ENCODE measurements at places on chromosomes 2 and 18.

- no peak for DNase-seq
Observed at GRCh38 chr18:76923485-76924085, 101.2 kb downstream of the ZNF236 start.

DNA sequence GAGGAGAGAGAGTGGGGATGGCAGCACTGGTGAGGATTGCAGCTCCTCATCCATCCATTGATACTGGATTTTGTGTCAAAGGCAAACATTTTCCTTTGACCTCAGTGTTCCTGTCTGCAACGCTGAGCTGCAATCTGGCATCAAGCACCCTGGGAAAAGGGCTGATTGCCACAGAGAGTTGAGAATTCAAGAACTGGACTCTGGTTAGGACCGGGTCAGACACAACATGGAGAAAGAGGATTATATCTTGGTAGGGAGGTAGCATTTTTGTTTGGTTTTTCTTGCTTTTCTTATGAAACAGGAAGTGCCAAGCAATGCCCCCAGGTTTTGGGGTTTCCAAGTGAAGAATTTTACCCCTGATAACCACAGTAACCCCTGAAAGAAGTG, 81.9 kb upstream of the PKDCC start:
- no peak for DNase-seq

- DNase-seq, result no peak
Observed at GRCh38 chr2:69771461-69771860, 29.5 kb downstream of the ANXA4 start.

DNA sequence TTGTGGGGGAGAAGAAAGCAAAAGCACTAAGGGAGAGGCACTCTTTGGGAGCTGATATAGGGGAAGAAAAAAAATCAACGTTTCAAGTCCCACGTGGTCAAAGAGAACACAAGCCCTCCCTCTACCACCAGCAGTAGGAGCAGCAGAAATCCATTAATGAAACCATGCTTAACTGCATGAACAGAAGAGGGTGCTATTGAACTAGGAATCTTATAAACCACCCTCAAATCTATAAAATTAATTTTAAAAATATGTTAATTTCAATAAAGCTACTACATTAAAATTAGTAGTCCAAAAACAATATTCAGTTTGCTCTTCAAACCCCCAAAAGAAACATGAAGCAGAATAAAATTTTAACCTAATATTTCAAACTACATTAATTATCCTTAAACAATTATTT, 147.8 kb downstream of the TMEM18 start:
- DNase-seq, result no peak

DNA sequence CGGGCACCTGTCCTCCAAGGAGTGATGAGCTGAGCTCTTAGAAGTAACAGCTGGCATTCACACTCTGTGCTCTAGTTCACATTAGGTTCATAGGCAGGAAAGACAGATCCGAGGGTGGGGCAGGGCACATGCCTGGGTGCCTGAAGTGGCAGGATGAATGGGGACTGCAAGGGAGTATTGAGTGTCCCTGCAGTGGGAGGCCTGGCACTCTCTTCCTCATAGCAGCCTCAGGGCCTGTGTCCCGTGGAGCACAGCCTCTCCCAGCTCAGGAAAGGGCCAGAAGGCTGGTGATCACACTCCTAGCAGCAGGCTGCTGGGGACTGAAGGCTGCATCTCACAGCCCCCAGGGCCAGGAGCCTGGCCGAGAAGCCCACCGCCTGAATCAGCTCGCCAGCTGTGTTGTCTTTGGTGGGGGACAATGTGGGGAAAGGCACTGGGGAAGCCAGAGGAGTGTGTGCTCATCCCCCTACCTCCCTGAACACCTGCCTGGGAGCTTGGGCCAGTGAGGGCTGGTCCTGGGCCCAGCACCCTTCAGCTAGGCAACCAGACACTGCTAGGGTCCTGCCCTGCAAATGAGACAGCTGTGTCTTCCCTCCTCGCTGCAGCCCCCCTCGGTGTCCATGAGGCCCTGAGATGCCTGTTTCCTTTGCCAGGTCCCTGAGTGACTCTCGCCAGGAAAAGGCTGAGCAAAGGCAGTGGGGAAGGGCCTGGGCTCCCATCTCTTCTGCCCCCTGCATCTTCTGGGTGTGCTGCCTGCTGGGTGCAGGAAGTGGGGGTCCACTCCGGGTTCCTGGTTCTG, 48.2 kb upstream of the HS6ST1 start:
- no peak for DNase-seq

GRCh38 chr18:5851998-5852397, 43.3 kb downstream of the TMEM200C start:
- DNase-seq, result no peak

GRCh38 chr2:218761795-218762194, 20.2 kb upstream of the CYP27A1 start:
- no peak for DNase-seq

- DNase-seq, result no peak
Observed at GRCh38 chr2:11009891-11010290, 98.2 kb downstream of the KCNF1 start.

GRCh38 chr18:14970027-14970426, 222.1 kb downstream of the ANKRD30B start:
- DNase-seq, result no peak

DNA sequence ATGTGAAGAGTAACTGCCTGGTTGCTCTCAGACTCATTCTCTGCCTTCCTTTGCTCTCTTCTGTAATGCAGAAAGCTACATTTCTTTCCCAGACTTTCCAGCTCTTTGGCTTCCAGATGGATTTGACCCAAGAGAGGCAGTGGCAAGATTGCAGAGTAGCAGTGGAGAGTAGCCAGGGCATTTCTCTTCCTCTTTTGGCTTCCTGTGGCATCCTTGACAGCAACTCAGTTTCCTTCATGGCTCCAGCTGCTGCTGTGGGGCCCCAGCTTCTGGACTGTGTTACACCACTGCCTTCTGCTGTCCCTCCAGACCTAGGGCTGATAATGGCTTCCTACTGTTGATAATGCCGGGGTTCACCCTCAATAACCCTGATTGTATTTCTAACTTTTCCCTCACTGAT, 469.4 kb upstream of the SPRED2 start:
- DNase-seq, result no peak

- no peak for DNase-seq
Observed at GRCh38 chr2:72915320-72915906, 1.9 kb upstream of the EMX1 start.

- no peak for DNase-seq
Observed at GRCh38 chr18:9552191-9552590, 62.2 kb downstream of the PPP4R1 start.

GRCh38 chr2:219126555-219126954, 34.1 kb downstream of the NHEJ1 start:
- DNase-seq, result no peak

DNA sequence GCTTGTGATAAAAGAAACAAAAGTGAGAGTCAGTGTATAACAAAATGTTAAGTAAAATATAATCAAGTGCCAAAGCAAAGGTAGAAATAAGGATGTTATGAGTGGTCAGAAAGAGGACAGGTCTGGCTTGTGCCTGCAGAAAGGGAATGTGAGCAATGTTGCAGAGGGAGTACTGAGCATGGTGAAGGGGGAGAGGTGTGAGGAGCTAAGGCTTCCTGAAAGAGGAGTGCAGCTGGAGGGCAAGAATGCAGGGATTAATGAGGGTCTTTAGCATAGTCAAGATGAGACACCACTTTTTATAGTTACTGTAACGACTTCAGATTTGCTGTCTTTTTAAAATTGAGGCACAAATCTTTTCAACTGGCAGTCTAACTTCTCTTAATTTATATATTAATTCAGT, 22.0 kb upstream of the FIGN start:
- DNase-seq, result no peak

- DNase-seq, result no peak
Observed at GRCh38 chr18:48923746-48924629, 26.8 kb downstream of the SMAD7 start.

DNA sequence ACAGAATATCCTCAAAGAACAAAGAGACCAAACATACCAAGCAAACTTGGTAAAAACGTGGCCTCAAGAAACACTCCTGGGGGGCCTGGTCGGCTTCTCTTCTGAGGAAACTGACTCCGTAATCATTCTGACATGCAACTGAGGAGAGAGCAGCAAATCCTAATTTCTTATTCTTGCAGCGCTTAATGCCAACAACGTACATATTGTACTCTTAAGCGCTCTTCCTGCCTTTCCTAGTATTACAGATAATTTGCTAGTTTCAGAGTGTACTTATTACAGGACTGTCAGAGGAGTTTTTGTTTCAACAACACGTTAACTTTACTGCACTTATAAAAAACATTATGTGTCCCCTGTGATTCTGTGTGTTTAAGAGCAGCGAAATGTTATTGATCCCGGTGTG, 64.9 kb downstream of the ZNF521 start:
- DNase-seq, result no peak

GRCh38 chr2:54471221-54471711, 15.1 kb downstream of the SPTBN1 start:
- no peak for DNase-seq

DNA sequence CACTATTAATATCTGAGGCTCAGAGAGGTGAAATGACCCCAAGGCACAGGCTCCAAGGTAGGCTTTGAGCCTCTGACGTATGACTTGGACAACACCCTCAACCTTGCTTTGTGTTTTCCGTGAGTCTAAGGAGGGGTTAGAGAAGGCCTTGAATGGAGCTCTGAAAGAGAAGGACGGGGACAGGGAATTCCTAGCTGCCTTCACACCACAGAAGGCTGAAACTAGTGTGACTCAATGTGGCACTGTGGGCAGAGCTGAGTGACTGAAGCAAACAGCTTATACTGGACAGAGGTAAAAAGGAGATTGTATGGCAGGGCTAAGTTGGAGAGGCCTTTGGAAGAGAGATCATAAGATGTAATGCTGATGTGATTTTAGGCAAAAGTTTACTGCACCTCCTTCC, 3.5 kb upstream of the NCK2 start:
- DNase-seq, result no peak

- no peak for DNase-seq
Observed at GRCh38 chr18:55744206-55744605, 156.2 kb upstream of the TCF4 start.

- DNase-seq, result no peak
Observed at GRCh38 chr18:75253784-75254183, 43.2 kb downstream of the TSHZ1 start.

DNA sequence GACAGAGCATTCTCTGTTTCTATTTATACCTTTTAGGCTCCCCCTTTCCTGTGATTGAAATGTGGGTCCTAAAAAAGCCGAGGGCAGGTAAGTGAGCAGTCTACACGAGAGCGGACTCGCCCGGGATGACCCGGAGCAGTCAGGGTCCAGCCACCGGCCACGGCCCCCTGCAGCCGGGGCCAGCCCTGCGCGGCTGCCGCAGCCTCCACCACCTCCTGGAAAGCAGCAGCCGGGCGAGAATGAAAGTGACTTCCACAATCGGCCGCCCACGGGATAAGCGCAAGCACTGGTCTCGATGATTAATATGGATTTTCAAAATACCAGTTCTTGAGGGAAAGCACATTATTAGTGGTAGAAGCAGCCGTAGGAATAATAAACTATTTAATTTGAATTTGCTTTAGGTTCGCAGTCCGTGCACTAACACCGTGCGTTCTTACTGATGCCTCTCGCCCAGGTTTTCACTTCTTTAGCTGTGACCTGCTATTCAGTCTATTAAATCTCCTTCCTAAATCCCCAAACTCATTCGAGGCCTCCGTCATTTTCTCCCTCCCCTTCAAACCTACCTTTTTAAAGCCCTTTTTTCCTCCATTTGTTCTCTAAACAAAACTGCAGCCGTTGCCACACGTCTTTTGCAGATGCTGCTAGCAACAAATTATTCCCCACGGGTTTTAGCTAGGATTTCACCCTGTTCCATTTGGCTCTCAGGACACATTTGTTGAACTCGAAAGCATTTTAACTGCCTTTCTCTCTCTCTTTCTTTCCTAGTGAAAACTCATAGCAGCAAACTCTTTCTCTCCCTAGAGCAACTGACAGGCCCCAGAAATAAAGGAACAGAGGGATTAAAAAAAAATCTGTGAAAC, 1015.1 kb upstream of the PIK3C3 start:
- DNase-seq, result no peak

DNA sequence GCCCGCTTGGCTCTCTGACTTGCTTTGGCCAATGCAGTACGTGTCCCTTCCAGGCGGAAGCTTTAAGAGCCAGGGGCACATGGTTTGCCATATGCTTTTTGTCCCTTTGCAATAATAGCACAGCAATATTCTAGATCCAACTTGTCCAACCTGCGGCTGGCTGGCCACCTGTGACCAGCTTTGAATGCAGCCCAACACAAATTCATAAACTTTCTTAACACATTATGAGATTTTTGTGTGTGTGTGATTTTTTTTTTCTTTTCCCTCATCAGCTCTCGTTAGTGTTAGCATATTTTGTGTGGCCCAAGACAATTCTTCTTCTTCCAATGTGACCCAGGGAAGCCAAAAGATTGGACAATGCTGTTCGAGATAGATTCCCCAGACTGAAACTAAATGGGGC, 119.3 kb upstream of the SIX3 start:
- no peak for DNase-seq

GRCh38 chr2:168740360-168740759, 62.1 kb upstream of the NOSTRIN start:
- no peak for DNase-seq

DNA sequence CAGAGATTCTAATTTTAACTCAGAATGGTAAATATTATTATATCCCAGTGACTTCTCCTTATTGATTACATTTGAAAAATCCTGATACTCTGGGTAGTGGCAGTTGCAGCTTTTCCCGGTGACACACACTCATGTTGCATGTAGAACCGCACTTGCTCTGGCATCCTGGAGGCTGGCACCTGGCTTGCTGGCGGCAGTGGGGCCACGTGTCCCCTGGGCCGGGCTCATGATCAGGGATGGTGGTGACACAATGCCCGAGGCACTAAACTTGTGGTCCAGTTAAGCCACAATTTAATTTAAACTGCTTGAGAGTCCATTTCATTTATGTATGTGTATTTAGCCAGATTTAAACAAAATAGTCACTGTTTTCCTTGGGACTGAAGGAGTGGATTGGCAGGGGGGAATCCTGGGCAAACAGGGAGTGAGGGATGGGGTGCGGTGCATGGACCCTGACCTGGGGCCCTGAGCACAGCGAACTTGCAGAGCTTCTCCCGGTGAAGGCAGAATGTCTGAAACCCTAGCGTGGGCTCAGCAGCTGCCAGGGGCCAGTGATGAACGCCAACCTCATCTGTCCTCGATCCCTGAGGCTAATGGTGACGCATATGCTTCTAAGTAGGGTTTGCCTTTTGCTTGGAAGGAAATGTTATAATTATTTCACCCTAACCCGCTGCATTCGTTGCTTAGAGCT, 50.0 kb downstream of the KCNG2 start:
- DNase-seq, result no peak

- DNase-seq, result no peak
Observed at GRCh38 chr18:50250935-50251334, 15.4 kb downstream of the CFAP53 start.

DNA sequence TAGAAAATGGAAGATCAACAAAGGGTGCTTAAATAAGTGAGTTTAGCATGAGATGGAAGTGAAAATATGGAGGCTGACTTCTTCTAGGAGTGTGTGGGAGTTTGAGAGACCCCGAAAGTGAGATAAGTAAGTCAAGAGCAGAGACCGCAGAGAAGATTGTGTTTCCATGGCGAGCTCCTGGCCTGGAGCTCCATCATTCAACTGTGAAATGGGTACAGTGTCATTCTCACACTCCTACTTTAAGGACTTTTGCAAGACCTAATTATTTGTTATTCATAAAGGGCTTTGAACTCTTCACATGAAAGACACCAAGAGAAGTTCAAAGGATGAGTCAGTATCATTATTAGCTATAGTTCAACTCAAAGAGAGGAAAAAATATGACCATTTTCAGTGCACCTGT, 134.2 kb upstream of the PIK3C3 start:
- no peak for DNase-seq

- no peak for DNase-seq
Observed at GRCh38 chr2:171287611-171288010, 126.9 kb upstream of the TLK1 start.
